ENCODE measurements at places on chromosomes 1 and 21. TPM values are rescaled to one million over a fixed set of nuclear protein-coding genes. Genes with fewer than 3 reads are reported as not detected.

The PLEKHN1 gene
- 1.2 TPM for total RNA-seq

DNA sequence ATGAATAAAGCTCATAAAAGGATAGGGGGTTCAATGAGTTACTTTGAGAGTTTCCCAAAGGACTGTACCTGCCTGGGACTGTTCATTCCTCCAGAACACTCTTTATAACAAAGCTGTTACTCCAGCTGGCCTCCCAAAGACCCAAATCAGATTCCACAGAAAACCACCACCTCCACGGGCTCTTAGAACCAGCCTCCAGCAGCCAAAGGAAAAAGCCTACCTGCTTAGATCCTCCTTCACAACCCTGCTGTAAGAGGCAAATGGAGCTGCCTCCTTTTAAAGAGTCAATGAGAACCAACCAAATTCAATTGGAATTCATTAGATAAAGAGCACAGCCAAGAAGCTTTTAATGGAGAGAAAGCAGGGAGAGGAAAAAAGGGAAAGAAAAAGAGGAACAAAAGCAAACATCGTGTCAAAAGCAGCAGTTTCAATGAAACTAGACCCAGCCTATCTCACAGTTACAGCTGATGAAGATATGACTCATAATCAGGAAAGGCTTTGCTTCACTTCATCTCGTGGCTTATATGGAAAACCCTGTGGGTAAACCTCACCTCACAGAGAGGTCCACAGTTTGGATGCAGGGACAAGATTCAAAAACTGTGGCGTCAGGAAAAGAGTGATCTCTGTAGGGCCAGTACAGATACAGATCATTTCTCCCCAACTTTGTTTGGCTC is 27.8 kb upstream of the FMO4 start:
- no peaks in the 10 kb centered on the region for H3K36me3 ChIP-seq
- H3K4me3 ChIP-seq = no peak overlapping the region
- H3K4me1 ChIP-seq = no peaks in the 10 kb centered on the region
- DNase-seq = no peak

The MPZ gene
- total RNA-seq = 4.0 TPM

GRCh38 chr1:72896256-72896655 is 613.9 kb upstream of the NEGR1 start:
- no peaks in the 10 kb centered on the region for H3K4me1 ChIP-seq
- H3K27ac ChIP-seq = no peak overlapping the region
- no peaks in the 10 kb centered on the region for H3K36me3 ChIP-seq
- H3K4me3 ChIP-seq = no peak overlapping the region

The DYRK3 gene
- 6.4 TPM for total RNA-seq

- no peaks in the 10 kb centered on the region for H3K27me3 ChIP-seq
- H3K4me1 ChIP-seq = no peaks in the 10 kb centered on the region
- H3K27ac ChIP-seq = no peak overlapping the region
- no peak overlapping the region for H3K4me3 ChIP-seq
- H3K36me3 ChIP-seq = no peaks in the 10 kb centered on the region
Measured at GRCh38 chr1:157478030-157478429, 74.3 kb downstream of the FCRL5 start.

DNA sequence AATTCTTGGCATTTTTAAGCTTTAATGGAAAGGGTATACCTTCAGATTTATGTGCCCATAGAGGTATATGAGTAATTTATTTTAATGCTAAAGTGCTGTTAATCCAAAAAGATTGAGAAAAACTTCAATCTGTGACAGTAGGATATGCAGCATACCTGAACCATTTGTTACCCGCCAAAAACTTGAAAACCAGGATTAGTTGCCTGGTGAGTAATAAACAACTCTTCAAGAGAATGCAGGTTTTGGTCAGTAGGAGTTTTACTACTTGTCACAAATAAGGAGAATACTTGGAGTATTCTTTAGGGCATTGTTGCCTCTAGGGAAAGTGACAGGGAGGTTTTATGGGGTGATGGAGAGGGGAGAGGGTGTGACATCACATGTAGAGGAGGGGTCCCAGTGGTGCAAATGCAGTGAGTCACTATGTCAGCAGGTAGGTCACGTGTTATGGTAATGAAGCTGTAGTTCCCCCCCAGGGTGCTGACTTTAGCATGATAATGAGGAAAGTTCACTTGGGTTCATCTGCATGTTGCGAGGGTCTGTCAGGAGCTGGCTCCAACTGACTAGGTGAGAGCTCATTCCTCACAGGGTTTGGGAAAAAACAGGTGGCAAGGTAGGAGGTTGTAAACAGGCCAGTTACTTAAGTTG is 23.1 kb downstream of the USP25 start:
- no peaks in the 10 kb centered on the region for H3K27me3 ChIP-seq
- DNase-seq = no peak
- H3K4me1 ChIP-seq = peaks cover 82% of the 10 kb centered on the region
- no peak overlapping the region for H3K4me3 ChIP-seq
- no peaks in the 10 kb centered on the region for H3K36me3 ChIP-seq

DNA sequence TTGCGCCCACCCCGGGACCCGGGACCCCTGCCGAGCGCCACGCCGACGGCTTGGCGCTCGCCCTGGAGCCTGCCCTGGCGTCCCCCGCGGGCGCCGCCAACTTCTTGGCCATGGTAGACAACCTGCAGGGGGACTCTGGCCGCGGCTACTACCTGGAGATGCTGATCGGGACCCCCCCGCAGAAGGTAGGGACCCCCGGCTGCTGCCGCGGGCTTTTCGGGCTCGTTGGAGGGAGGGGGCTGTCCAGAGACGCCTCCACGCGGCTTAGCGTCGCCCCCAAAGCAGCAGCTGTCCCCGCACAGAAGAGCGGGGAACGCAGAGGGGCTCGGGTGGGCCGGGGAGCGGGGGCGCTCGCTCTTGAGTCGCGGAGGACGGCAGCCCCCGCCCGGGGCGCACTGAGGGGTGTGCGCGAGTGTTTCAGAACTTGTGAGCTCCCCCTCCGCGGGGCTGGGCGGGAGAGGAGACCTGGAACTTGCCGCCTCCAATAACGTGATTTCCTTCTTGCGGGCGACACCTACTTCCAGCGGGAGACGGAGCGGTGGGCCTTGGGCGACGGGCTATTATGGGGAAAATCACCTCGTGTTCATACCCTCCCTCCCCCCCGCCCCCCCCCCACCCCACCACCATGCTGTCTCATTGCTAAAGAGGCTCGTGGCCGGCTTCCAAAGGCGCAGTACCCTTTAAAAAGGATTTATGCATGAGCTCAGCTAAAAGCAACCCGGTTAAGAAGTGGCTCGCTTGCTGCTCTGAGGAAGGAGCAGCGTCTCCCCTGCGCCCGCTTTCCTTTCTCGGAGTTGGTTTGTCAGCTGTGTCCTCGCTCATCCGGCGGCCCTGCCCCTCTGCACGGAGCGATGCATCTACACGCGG is 664 bp downstream of the BACE2 start:
- no peaks in the 10 kb centered on the region for H3K27me3 ChIP-seq
- H3K36me3 ChIP-seq = no peaks in the 10 kb centered on the region
- H3K27ac ChIP-seq = peak overlapping the region; percentile 69

DNA sequence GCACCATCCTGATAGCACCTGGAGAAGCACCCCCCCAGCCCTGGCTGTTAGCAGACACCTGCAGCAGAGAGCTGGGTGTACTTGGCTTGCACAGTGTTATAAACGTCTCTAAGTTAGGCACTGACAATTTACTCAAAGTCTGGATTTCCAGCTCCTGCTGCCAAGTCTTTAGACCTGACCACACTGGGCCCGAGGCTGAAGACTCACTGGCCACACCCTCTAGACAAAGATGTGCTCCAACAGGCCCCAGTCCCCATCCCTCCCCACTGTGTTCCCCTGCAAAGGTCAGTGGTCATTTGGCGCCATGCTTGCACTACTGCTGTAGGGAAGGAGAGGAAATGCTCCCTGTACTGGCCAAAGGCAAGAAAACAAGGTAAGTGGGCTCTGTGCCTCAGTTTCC is 31.1 kb downstream of the PADI6 start:
- no peaks in the 10 kb centered on the region for H3K4me1 ChIP-seq
- no peak overlapping the region for H3K27ac ChIP-seq
- H3K4me3 ChIP-seq = no peak overlapping the region
- no peaks in the 10 kb centered on the region for H3K27me3 ChIP-seq
